ENCODE measurements at places on chromosomes 4 and X. TPM values are rescaled to one million over a fixed set of nuclear protein-coding genes. Genes with fewer than 3 reads are reported as not detected.
A peak's percentile ranks its signal among the peaks of the same experiment; 100 is the strongest.

The CENPVL2 gene
- total RNA-seq: not detected

The MAP7D3 gene
- total RNA-seq: 29.1 TPM

The TCP11X2 gene
- not detected for total RNA-seq

The TMPRSS11D gene
- not detected for total RNA-seq

The RBM46 gene
- total RNA-seq: not detected

The ARL9 gene
- not detected for total RNA-seq

DNA sequence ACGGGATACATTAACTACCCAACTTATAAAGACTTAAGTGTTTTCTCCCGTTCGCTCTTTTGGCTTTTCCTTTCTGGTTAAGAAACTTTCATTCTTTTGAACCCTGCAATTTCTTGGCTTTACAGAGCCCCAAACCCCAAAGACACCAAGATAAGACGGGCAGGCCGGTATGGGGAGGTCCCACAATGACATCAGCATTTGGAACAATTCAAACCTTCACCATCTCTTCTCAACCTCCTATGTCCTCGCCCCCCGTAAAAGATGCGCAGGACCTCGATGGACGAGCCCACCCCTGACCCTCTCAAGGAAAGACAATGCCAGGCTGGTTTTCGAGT is 999 bp downstream of the ZNF518B start:
- H3K36me3 ChIP-seq: peaks cover 19% of the 10 kb centered on the region
- no peak for DNase-seq
- H3K27ac ChIP-seq: peak overlapping the region; percentile 78
- peak overlapping the region; percentile 86 for H3K4me3 ChIP-seq
- H3K27me3 ChIP-seq: peaks cover 8% of the 10 kb centered on the region

GRCh38 chr4:126799416-126799815 is 833.3 kb upstream of the INTU start:
- no peak overlapping the region for H3K4me3 ChIP-seq
- DNase-seq: no peak
- H3K27me3 ChIP-seq: no peaks in the 10 kb centered on the region

DNA sequence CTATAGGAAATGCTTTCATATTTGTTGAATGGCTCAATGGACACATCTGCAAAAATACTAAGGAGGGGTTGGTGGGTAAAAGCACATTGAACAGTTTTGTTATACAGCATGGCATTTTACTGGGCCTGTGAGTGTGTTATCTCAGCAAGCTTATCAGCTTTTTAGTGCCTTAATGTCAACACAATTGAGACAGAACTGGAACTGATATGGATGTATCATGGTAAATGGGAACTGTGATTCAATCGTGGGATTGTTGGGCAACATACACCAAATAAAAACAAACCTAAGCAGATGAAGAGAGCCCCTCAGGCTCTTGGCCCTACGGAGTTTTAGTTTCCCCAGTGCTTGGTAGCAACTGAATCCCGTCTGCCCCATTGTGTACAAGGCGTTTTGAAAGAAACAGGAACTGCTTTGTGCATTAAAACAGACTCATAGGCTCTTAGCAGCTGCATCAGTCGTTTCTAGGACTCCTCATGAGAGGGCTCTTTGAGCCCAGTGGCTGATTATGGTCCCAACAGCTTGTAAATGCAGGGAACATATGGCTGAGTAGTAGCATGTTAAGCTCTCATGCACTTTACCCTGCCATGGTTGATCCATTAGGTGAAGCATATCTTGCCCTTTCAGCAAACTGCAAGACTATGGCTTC is 7.3 kb downstream of the GPR119 start:
- H3K4me3 ChIP-seq: no peak overlapping the region
- no peak overlapping the region for H3K27ac ChIP-seq
- no peak for DNase-seq
- H3K27me3 ChIP-seq: no peaks in the 10 kb centered on the region
- H3K36me3 ChIP-seq: no peaks in the 10 kb centered on the region
- H3K4me1 ChIP-seq: no peaks in the 10 kb centered on the region

DNA sequence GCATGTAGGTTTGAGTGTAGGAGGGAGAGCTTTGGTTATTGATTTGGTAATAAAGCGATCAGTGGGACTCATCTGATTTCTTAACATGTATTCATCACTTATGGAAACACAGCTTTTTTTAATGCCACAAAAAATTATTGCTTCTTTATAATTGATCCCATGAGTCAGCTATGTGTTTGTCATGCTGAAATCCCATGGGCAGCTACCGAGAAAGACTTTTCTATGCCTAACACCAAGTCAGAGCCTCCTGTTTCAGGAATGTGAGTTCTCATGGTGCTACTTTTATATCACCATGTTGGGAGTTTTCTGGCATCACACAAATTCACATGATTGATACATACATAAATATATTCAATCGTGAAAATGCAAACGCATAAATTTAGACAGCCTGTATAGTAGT is 165.7 kb downstream of the RAPGEF2 start:
- DNase-seq: no peak
- H3K27me3 ChIP-seq: no peaks in the 10 kb centered on the region
- H3K4me3 ChIP-seq: no peak overlapping the region
- no peak overlapping the region for H3K27ac ChIP-seq

GRCh38 chrX:131061306-131061705 is 3.2 kb downstream of the ARHGAP36 start:
- no peak overlapping the region for H3K27ac ChIP-seq
- DNase-seq: no peak
- H3K4me1 ChIP-seq: no peaks in the 10 kb centered on the region
- H3K27me3 ChIP-seq: no peaks in the 10 kb centered on the region
- H3K36me3 ChIP-seq: no peaks in the 10 kb centered on the region
- H3K4me3 ChIP-seq: no peak overlapping the region

GRCh38 chr4:146959692-146960091 is 14.0 kb upstream of the TTC29 start:
- no peak for DNase-seq
- H3K27ac ChIP-seq: peak overlapping the region; percentile 31

DNA sequence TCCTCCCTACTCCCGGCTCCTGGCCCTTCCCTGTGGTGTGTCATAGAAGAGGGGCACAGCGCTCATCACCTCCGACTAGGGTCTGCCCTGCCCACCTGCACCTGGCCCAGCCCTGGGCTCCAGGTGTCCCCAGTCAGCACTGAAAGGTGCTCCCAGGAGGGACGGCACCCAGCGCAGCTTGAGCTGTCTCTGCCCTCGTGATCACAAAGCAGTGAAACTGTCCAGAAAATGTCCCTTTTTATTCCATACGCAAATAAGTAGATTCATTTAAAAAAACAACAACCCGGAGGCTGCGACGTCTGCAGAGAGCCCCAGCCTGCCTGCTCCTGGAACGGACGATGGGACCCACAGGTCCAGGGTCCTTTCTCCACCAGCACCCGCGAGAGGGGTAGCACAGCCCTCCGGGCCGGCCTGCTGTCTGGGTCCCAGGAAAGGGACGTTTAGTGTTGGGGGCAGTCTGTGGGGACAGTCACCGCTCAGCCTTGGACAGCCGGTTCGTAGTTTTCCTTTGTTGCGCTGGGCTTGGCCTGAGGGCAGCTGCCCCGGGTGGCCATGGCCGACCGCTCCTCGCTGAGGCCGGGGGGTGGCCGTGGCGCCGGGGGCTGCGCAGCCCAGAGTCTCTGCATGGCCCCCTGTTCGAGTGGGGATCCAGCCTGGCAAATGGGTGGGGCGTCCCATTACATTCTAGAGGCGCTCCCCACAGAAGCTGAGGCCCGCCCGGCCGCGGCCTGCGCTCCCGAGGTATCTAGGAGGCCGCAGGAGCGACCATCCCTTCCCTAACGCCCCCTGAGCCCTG is 4.6 kb downstream of the HMX1 start:
- H3K27ac ChIP-seq: no peak overlapping the region
- H3K4me3 ChIP-seq: no peak overlapping the region
- no peaks in the 10 kb centered on the region for H3K36me3 ChIP-seq
- peaks cover 62% of the 10 kb centered on the region for H3K27me3 ChIP-seq

DNA sequence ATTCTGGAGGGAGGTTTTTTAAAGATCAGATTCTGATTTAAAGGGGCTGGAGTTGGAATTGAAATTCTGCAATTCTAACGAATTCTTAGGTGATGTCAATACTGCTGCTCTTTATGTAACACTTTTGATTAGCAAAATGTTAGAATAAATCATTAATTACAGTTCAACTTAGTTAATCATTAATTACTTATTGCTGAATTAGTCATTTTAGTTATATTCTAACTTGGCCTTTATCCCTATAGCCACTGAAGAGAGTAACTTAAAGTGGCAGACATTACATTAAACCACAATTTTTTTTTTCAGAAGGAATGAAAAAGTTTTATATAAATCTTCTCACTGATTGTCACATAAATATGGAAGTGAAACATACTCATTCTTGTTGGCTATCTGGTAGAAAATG is 206.6 kb upstream of the ITM2A start:
- no peak overlapping the region for H3K4me3 ChIP-seq
- H3K27ac ChIP-seq: no peak overlapping the region
- no peaks in the 10 kb centered on the region for H3K4me1 ChIP-seq
- no peaks in the 10 kb centered on the region for H3K27me3 ChIP-seq
- DNase-seq: no peak
- H3K36me3 ChIP-seq: no peaks in the 10 kb centered on the region

- peaks cover 15% of the 10 kb centered on the region for H3K4me1 ChIP-seq
- no peak for DNase-seq
- peaks cover 40% of the 10 kb centered on the region for H3K27me3 ChIP-seq
- H3K27ac ChIP-seq: no peak overlapping the region
Observed at GRCh38 chr4:169774466-169775445, 17.0 kb upstream of the HPF1 start.

DNA sequence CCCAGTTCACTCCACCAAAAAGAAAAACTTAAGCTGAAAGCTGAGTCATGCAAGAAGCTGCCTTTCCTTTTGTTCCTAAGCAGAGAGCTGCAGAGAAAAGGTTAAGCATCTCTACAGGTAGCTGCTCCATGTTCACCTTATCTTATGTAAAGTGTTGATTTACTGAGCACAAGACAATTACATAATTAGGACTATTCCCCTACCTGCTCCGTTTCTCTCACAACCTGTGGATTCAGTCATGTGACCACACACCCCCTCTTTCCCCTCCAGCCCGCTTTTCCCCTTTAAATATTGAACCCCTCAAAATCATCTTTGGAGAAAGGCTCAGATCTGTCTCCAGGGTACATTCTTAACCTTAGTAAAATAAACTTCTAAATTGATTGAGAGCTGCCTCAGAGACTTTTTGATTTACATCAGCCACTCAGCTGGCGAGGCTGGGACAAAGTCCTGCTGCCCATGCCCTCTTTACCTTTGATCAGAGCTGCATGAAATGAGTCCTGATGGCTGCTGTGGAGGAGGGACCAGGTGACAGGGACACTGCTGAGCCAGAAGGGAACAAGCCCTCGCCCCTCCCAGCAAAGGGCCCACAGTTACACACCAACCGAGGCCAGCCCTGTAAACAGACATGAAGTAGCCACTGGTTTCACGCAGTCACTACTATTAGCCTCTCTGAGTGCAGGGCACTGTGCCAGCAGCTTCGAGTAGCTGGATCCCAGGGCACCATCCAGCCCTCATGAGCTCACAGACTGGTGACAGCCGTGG is 53.9 kb upstream of the C4orf50 start:
- no peaks in the 10 kb centered on the region for H3K4me1 ChIP-seq
- peaks cover 11% of the 10 kb centered on the region for H3K36me3 ChIP-seq
- H3K27ac ChIP-seq: no peak overlapping the region
- peaks cover 4% of the 10 kb centered on the region for H3K27me3 ChIP-seq
- DNase-seq: no peak

- peak overlapping the region; percentile 85 for H3K27ac ChIP-seq
- H3K36me3 ChIP-seq: no peaks in the 10 kb centered on the region
- peak; percentile 58 for DNase-seq
- no peak overlapping the region for H3K4me3 ChIP-seq
- H3K27me3 ChIP-seq: no peaks in the 10 kb centered on the region
Observed at GRCh38 chrX:110280954-110281353, 36.9 kb downstream of the AMMECR1 start.

GRCh38 chr4:36477861-36478260 is 196.4 kb downstream of the DTHD1 start:
- no peak overlapping the region for H3K4me3 ChIP-seq
- no peaks in the 10 kb centered on the region for H3K27me3 ChIP-seq
- DNase-seq: no peak
- no peaks in the 10 kb centered on the region for H3K4me1 ChIP-seq
- H3K27ac ChIP-seq: no peak overlapping the region

- no peak overlapping the region for H3K4me3 ChIP-seq
- DNase-seq: no peak
- no peaks in the 10 kb centered on the region for H3K4me1 ChIP-seq
- H3K27ac ChIP-seq: no peak overlapping the region
- no peaks in the 10 kb centered on the region for H3K36me3 ChIP-seq
Observed at GRCh38 chrX:131970347-131970746, 52.8 kb upstream of the STK26 start.

DNA sequence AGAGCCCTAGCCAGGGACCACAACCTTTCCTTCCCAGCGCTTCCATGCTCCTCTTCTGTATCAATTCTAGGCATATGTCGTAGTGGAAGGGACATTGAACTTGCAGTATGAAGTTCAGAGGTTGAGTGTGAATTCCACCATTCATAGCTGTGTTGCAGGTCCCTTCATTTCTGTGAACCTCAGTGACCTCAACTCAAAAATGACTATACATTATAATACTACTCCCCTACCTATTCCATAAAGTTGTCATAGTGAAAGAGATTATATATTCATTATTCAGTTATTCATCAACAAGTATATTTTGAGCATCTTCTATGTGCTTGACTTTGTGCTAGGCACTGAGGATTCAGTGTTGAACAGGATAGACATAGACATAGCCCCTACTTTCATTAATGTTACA is 28.0 kb downstream of the SH3BGRL start:
- no peaks in the 10 kb centered on the region for H3K4me1 ChIP-seq
- H3K27ac ChIP-seq: no peak overlapping the region
- no peak overlapping the region for H3K4me3 ChIP-seq
- H3K27me3 ChIP-seq: no peaks in the 10 kb centered on the region
- no peak for DNase-seq

DNA sequence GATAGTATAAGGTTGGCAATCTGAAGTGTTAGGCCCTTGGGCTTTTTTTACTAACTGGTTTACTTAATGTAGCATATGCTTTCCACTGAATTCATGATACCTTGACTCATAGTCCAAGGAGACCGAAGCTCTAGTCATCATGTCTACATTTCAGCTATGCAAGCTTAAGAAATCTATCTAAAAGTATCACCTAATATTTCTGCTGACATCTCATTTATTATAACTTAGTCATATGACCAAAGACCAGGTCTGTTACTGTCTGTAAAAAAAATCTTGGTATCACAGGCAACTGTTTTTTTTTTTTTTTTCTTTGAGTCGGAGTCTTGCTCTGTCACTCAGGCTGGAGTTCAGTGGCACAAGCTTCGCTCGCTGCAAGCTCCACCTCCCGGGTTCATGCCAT is 814.0 kb upstream of the NDST4 start:
- no peak for DNase-seq
- no peaks in the 10 kb centered on the region for H3K36me3 ChIP-seq
- no peaks in the 10 kb centered on the region for H3K27me3 ChIP-seq
- H3K27ac ChIP-seq: no peak overlapping the region
- H3K4me3 ChIP-seq: no peak overlapping the region
- no peaks in the 10 kb centered on the region for H3K4me1 ChIP-seq

DNA sequence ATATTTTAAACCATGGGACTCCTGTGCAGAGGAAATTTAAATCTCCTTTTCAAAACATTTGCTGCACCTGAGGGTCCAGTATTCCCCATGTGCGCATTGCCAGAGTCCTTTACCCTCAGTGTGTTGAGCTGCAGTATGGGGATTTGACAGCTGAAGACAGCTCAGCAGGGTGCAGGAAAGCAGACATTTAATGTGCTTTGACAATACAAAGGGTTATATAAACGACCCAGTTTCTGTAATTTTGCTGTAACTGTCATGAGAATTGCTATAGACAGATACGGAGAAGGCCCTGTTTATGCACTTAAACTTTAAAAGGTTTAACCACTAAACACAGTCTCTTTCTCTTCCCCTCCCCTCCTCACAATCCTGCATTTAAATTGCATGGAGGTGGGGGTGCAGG is 393.4 kb downstream of the MID1IP1 start:
- no peaks in the 10 kb centered on the region for H3K36me3 ChIP-seq
- no peak for DNase-seq
- H3K27ac ChIP-seq: no peak overlapping the region
- H3K27me3 ChIP-seq: no peaks in the 10 kb centered on the region
- no peak overlapping the region for H3K4me3 ChIP-seq

Data from HFFc6 (cell line).